Cardiac muscle cell (in vitro differentiated cells and primary cell): ENCODE measurements at places on chromosomes 16 and 17.

DNA sequence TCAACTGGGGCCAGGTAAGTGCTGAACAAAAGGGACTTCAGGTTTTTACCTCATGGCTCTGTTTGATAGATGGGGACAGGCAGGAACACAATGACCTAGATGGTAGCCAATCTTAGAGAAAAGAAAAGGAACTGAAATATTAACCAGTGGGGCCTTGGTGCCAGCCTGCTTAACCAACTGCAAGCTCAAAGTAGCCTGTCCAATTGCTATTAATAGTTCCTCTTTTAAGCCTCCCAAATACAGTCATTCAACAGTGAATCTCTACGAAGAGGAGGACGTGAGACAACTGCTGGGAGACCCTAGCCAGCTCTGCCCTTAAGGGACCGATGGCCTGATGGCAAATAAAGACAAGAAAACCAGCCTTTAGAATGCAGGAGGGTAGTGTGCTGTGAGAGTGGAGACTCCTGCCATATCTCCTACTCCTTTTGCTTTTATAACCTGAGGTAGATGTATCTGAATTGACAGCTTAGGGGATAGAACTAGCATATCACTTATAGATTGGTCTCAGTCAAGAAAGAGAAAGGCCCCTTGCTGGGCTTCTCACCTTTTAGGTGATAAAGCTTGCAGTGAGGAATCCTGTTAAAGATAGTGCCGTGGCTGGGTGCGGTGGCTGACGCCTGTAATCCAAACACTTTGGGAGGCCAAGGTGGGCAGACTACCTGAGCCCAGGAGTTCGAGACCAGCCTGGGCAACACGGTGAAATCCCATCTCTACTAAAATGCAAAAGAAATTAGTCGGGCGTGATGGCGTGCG lies 28.3 kb downstream of the ARSG start:
- no peak overlapping the region for H3K27ac ChIP-seq
- H3K27me3 ChIP-seq, result no peaks in the 10 kb centered on the region
- no peak overlapping the region for H3K4me3 ChIP-seq
- H3K4me1 ChIP-seq, result peaks cover 10% of the 10 kb centered on the region

DNA sequence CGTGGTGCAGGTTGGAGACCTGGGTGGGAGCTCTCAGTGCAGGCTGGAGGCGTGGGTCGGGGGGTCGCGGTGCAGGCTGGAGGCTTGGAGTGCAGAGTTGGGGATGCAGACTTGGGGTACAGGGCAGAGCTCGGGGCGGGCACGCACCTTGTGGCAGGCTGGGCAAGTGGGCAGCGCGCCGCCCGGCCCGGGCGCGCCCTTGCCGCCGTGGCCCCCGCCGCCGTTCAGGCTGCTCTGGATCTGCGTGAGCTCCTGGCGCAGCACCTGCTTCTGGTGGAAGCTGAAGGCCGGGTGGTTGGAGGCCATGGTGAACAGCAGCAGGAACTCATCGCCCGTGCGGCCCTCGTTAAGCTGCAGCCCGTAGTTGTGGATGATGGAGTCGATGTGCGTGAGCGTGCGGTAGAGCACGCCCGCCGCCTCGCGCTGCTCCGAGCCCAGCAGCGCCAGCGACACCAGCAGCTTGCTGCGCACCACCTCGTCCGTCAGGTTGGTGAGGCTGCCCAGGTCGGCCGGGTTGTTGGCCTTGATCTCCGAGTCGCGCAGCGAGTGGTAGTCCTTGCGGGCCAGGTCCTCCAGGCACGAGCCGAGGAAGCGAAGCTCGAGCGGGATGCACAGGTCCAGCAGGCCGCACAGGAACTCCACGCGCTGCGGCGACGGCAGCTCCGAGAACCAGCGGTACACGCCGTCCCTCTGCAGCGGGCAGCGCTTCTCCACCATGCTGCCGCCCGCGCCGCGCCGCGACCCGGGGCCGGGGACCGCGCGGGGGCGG lies 1.1 kb downstream of the ZCCHC14 start:
- H3K36me3 ChIP-seq, result no peaks in the 10 kb centered on the region
- DNase-seq, result peak; percentile 48
- H3K27me3 ChIP-seq, result no peaks in the 10 kb centered on the region

GRCh38 chr17:60749050-60749449 lies 71.4 kb downstream of the BCAS3 start:
- DNase-seq, result no peak
- H3K4me1 ChIP-seq, result peaks cover 15% of the 10 kb centered on the region
- H3K36me3 ChIP-seq, result no peaks in the 10 kb centered on the region

DNA sequence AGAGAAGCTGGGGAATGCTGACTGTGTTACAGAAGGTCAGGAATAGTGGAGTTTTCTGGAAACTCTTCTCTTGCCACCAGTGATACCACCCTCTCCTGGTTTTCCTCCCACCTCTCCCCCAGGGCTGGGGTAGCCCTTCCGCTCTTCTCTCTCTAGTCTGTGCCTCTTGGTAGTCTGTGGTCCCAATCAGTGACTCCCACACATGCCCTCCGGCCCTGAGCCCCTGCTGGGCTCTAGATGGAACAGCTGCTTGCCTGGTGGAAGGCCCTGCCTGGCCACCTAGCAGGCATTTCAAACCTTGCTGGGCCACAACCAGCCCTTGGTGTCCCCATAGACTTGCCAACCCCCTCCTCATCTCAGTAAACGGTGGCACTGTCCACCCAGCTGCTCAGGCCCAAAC lies 15.2 kb upstream of the MTSS2 start:
- no peak for DNase-seq
- no peaks in the 10 kb centered on the region for H3K36me3 ChIP-seq
- H3K4me1 ChIP-seq, result peaks cover 62% of the 10 kb centered on the region
- no peaks in the 10 kb centered on the region for H3K27me3 ChIP-seq
- no peak overlapping the region for H3K4me3 ChIP-seq

GRCh38 chr17:50064253-50065001 lies 8.5 kb downstream of the ITGA3 start:
- H3K27me3 ChIP-seq, result no peaks in the 10 kb centered on the region
- DNase-seq, result peak; percentile 56
- peaks cover 4% of the 10 kb centered on the region for H3K36me3 ChIP-seq
- peak overlapping the region; percentile 85 for H3K27ac ChIP-seq
- H3K4me1 ChIP-seq, result peaks cover 50% of the 10 kb centered on the region

DNA sequence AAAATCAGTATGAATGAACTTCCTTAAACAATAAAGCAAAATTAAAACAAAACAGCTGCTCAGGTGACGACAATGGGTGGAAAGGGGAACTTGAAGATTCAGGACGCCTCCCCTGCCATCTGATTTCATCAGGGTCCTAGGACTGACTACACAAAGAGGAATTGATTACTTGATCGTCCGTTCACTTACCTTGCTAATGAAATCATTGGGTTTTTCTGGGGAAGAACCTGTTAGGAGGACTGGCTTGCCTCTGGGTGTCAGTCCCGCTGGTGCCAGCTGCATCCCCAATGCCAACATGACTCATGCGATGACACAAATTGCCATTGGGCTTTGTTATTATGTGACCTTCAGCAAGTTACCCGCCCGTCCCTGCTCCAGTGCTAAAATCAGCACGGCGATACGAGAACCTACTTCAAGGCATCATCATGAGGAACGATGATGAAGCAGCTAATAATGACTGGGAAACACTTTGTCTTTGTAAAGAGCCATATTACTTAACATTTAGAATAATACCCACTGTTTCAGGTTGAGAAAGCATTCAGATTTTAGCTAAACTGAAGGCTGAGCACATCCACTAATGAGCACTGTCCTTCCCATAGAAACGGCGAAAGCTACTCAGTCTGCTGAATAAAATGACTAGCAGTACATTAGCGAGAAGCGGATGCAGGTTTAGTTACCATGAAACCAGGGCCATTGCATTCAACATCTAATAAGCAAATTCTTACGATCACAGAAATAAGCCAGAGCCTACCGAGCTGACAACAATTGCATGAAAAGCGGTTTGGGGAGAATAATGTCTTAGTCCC lies 139.4 kb downstream of the ZFHX3 start:
- no peaks in the 10 kb centered on the region for H3K4me1 ChIP-seq
- DNase-seq, result no peak
- no peak overlapping the region for H3K4me3 ChIP-seq
- no peaks in the 10 kb centered on the region for H3K36me3 ChIP-seq

DNA sequence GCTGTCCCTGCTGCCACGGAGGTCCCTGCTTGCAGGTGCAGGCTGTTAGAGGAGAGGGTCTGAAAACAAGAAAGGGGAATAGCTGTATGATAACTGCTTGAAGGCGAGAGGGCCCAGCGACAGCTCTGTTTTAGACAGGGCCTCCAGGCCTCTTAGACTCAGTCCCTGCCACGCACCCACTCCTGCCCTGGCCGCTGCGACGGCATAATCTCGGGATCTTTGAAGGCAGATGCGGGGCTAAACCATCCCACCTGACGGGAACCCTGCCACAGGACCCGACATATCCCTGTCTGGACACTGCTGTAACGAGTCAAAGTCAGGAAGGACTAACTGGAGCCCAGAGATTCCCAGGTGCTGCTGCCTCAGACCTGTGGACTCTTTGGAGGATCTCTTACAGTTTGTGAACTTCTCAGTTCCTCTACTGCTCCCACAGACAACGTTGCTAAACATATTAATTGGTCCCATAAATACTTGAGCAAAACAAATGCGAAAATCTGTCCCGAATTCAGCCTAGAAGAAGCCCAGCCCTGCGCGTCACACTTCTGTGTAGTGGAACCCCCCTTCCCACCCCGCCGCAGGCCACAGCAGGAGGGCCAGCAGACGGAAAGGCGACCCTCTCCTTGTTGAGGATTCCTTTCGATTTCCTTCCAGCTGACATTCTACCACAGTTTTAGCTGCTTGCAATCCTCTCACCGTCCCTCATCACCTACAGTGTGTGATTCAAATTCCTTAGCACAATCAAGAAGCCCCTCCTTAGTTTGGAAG lies 998 bp upstream of the TMEM11 start:
- H3K4me1 ChIP-seq, result peaks cover 22% of the 10 kb centered on the region
- H3K27ac ChIP-seq, result peak overlapping the region; percentile 100

DNA sequence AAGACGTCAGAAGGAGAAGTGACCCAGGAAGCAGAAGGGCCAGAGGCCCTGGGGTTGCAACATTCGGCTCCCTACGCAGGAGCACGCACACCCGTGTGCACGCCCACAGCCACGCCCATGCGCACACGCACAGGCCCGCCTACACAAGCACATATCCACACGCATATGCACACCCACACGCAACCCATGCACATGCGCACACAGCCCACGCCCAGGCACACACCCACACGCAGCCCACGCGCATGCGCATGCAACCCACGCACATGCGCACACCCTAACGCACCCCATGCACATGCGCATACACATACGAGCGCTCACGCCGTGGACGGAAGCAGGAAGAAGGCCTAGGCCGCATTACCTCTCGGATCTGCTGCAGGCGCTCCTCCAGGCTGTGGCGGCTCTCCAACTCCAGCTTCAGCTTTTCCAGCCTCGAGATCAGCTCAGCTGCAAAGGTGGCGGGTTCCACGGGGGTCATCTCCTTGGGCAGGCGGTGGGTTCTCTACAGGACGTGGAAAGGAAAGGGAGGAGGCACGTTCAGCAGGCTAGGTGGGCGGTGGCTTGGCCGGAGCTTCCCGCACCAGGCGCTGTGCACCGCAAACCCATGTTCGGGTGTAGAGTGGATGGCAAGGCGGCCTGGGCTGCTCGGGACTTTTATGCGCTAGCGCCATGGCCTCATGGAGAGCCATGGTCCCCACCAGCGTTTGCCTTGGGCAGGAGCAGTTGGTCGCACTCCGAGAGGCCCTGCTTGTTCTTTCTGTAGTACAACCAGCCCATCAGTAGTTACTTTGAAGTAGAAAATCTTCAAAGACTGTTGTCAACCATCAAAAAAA lies 23.4 kb downstream of the AXIN2 start:
- DNase-seq, result no peak
- no peak overlapping the region for H3K4me3 ChIP-seq
- peaks cover 67% of the 10 kb centered on the region for H3K36me3 ChIP-seq
- H3K27me3 ChIP-seq, result no peaks in the 10 kb centered on the region
- H3K4me1 ChIP-seq, result peaks cover 7% of the 10 kb centered on the region

DNA sequence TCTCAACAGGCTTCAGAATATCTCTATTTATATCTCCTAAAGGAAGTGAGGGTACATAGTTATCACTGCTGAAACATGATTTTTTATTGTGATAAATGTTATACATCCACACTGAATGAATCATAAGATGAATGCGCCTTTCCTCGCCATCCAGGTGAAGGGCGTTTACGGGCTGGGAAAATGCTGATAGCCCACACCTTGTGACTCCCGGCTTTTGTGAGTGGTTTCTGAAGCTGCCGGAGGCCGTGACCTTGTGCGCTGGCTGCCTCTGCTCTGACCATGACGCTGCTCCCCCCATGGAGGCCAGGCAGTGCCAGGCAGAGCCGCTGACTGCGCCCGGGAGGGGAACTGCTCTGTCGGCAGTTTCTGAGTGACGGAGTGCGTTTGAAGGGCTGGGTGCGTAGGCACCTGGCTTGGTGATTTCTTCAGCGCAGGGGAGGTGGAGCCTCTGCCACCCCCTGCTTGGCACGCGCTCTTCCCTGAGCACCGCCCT lies 97.2 kb downstream of the RAP1GAP2 start:
- H3K4me3 ChIP-seq, result no peak overlapping the region
- no peak for DNase-seq
- H3K36me3 ChIP-seq, result no peaks in the 10 kb centered on the region
- no peak overlapping the region for H3K27ac ChIP-seq
- no peaks in the 10 kb centered on the region for H3K27me3 ChIP-seq

DNA sequence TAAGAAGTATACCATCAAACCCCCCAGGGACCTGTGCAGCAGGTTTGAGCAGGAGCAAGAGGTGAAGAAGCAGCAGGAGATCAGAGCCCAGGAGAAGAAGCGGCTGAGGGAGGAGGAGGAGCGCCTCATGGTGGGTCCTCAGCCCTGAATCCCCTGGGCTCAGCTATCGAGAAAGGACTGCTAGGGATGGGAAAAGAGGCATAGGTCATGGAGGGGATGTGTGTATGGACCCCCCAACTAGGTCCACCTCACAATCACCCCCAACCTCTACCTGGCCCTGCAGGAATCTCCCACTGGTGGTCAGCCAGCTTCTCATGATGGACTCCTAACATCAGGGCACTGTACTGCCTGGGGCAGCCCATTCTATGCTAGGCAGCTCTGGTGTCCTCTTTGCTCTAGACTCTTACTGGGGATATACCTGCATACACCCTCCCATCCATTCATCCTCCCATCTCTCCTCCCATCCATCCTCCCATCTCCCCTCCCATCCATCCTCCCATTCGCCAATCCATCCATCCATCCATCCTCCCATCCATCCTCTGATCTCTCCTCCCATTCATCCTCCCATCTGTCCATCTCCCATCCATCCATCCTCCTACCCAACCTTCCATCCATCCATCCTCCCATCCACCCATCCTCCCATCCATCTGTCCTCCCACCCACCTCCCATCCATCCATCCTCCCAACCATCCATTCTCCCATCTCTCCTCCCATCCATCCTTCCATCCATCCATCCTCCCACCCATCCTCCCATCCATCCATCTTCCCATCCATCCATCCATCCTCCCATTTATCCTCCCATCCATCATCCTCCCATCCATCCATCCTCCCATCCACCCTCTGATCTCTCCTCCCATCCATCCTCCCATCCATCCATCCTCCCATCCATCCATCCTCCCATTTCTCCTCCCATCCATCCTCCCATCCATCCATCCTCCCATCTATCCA lies 10.6 kb downstream of the DRC7 start:
- H3K4me1 ChIP-seq, result peaks cover 16% of the 10 kb centered on the region
- H3K27me3 ChIP-seq, result no peaks in the 10 kb centered on the region
- H3K36me3 ChIP-seq, result no peaks in the 10 kb centered on the region
- no peak overlapping the region for H3K4me3 ChIP-seq
- H3K27ac ChIP-seq, result no peak overlapping the region
